Renal cortex interstitium (tissue), 15 donors: ENCODE measurements at places on chromosomes 5 and 9.

- no peak for DNase-seq
These were observed 1.4 kb downstream of the NDUFA8 start for GRCh38 chr9:122158202-122158601.

- no peak for DNase-seq
These were observed 20.1 kb downstream of the TMEM268 start for GRCh38 chr9:114631166-114631565.

- DNase-seq, result no peak
These were observed 1.9 kb upstream of the QSOX2 start for GRCh38 chr9:136247551-136247916.

DNA sequence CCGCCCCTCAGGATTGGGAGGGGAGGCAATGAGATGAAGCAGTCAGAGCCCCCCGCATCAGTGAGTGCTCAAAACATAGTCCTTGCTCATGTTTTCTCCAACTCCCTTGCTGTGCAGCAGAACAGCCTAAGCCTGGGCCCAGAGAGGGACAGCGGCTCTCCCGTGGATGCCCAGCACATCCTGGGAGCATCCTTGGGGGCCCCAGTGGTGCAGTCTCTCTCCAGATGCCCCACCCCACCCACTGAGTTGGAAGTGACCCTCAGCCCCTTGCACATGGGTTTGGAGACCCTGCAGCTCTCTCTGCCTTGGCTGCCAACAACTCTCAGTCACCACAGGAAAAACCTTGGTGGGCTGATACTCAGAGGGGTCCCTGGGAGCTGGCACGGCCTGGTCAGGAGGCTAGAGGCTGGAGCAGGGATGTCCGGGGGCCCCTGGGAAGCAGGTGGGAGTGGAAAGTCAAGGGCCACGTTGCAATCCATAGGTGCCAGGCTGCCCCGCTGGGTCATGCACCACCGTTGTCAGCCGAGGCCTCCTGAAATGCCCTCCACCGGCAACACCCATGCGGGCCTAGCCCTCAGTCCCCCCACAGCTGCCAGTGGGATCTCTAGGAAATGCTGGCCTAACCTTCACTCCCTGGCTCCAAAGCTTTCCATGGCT is 242.5 kb downstream of the PBX3 start:
- DNase-seq, result no peak

GRCh38 chr9:91302831-91303230 is 58.9 kb downstream of the AUH start:
- DNase-seq, result no peak

DNA sequence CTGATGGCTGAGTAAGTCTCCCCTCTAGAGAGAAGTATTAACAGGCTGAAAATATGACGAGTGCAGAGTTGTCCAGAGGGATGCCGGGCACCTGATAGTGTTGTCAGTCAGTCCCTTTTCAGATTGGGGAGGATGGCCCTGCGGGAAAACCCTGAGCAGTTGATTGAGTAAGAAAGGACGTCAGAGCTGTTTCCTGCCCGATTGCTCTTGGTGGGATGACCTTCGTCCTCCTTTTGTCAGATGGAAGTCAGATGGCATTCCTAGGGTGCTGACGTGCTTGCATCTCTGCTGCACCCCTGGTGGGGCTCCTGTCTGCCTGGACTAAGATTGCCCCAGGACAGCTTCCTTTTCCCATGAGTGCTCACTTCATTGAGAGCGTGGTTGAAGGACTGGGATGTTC is 9.8 kb downstream of the ZNF354B start:
- DNase-seq, result no peak

GRCh38 chr5:107669096-107670031 is 1.4 kb downstream of the EFNA5 start:
- peak; percentile 38 for DNase-seq

GRCh38 chr9:132156262-132156661 is 5.6 kb upstream of the NTNG2 start:
- DNase-seq, result no peak

DNA sequence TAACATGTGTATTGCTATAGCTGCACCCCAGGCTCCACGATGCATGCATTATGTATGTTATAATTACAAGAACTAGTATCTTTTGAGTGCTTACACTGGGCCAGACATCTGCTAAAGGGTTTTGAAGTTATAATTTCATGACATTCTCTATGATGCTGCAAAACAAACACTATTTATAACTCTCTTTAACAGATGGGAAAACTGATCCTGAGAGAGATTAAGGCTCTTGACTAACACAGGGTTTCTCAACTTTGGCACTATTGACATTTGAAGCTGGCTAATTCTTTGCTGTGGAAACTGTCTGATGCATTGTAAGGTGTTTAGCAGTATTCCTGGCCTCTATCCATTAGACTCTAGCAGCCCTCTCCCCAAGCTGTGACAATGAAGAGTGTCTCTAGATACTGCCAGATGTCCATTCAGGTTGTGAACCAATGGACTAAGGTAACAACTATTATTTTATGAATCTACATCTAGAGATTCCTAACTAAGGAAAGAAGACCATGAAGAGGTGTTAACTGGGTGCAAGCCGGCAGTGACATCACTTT is 258.6 kb downstream of the ASTN2 start:
- no peak for DNase-seq

- DNase-seq, result no peak
These were observed 111.5 kb downstream of the PSAT1 start for GRCh38 chr9:78408388-78408787.

GRCh38 chr5:171410181-171410580 is 9.3 kb upstream of the FGF18 start:
- DNase-seq, result no peak

- no peak for DNase-seq
These were observed 229.5 kb downstream of the FAM114A2 start for GRCh38 chr5:153809166-153809565.

DNA sequence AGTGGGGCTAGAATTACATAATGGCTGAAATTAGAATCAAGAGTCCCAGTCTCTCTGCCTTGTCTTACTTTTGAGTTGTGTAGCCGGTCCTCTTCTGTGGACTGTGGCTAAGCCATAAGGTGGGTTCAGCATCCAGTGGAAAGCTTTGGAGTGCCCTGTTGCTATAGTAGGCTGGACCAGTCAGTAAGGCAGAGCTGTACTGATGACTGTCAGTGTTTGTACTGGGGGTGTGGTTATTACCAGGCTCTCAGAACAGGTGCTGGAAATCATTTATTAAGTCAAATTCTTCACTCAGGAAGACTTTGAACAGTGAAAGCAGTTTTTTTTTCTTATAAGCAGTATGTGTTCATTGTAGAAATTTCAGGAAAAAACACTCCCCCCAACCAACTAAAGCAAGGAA is 129.4 kb downstream of the ZSWIM6 start:
- DNase-seq, result no peak

GRCh38 chr9:100700689-100701318 is 122.9 kb downstream of the CAVIN4 start:
- DNase-seq, result peak; percentile 2

DNA sequence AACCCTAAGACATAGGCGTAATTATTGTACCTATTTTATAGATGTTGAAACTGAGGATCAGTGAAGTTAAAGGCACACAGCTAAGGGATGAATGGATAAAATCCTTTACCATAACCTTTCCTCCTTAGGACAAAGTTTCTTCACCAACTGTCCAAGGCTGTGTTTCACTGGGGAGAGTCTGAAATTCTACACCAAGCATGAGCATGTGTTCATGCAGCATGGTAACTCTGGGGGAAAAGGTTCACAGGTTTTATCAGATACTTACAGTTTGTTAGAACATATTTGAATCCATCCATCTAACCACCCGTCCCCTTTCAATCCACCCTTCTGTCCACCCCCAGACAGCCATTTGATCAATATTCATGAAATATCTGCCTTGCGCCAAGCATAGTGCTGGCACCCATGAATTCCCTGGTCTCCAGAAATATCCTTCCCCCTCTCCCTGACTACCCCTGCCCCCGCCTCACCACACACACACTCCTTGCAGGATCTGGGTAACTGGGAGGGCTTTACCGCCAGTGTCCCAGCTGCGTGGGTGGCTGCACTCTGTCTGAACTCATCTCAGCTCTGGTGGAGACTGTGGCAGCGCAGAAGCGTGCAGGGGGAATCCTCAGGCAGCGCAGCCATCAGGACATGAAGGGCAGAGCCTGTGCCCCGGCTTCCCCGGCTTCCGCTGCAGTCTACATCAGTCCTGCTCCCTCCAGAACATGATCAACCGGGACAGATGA is 6.3 kb upstream of the KCNIP1 start:
- no peak for DNase-seq

DNA sequence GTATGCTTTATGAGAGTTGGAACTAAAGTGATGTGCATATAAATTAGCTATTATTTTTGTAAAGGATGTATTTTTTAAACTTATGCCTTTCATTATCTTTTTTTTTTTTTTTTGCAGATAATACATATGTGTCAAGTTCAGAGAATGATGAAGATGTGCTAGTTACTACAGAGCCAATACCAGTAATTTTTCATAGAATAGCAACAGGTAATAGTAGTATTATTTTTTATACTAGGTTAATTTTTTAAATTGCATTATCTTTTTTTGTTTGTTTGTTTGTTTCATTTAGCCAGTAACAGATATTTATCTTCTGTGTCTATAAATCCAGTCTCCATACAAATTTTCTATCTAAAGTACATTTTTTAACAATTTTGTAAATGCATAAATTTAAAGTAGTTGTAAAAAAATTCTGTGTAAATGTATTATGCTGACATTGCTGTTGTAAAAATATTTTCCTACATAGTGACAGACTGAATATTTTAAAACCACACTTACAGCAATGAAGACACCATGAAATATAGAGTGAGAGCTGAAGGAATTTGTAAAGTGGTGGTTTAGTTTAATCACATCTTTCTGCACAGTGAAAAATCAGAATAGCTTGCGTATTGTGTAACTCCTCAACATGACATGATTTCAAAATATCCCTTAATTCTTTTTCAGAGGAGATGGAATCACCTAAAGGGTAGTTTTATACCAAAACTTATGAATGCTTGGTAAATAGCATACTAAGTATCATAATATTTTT is 93.3 kb downstream of the PARP8 start:
- DNase-seq, result no peak

GRCh38 chr5:91101600-91102379 is 281.3 kb downstream of the ARRDC3 start:
- peak; percentile 56 for DNase-seq

DNA sequence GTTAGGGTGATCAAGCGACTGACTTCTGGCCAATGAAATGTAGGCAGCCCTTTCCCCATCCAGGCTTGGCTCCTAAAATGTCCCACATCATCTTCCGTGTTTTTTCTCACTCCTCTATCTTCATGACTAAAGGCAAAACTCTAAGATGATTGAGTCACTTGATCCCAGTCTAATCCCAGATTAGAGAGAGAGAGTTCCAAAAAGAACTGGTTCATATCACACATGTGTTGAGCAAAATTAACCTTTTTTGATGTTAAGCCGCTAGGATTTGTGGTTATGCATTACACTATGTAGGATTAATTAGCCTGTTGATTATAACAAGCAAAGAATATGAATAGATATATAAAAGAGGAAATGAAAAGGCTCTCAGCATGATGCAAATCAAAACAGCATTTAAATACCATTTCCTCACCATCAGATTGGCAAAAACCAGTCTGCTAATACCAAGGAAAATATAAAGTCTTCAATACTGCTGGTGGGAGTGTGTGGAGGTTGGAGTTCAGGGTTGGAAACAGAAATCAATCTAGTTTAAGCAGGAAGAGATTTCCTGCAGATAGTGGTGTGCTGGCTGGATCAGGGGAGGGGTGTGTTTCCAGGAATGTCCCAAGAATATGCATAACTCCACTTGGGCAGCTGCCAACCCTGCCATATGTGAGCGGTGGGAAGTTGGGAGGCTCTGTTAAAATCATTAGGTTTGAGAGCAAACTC is 187.6 kb upstream of the S1PR3 start:
- no peak for DNase-seq

DNA sequence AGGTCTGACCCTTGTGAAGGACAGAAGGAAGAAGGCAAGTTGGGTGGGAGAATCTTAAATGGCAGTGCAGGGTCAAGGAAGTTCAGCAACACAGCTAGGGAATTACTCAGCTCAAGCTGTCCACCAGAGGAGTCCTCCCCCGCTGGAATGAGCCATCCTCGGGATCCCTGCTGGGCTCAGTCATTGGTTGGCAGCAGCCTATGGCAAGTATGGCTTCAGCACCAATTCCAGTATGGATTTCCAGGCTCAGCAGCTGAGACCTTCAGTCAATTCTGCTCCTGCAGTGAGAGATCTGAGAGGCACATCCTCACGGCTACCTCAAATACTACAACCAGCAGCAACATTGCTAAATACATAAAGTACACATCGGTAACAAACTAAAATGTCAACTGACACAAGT is 280.6 kb upstream of the PIK3R1 start:
- DNase-seq, result no peak

DNA sequence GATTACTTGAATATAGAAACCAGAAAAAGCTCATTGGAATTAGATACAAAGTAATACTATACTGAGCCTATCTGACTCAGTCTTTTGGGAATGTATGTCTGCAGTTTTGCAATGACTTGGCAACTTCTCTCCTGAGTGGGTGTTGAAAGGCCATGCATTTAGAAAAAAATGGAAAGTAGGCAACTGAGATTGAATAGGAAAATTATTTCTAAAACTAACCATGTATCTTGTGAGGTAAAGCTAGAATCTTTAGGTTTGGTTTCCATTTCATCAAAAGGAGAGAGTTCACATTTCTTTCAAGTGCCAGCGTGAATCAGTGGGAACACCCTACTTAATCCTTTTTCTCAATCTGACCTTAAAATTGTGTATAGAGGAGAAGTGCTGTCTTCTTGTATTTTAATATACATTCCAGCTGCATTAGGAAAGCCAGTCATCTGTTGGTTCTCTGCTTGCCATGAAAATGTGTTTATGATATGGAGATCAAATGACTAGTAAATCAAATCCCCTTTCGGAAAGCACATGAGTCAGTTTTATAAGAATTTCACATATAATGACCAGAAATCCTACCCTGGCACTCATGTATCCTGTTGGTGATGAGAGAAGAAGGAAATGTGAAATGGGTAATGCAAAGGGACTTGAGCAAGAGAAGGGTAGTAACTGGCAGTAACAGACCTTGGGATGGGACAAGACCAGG is 30.4 kb downstream of the NFX1 start:
- no peak for DNase-seq

- DNase-seq, result no peak
These were observed 1.8 kb downstream of the SMC5 start for GRCh38 chr9:70260606-70261005.

GRCh38 chr5:104241046-104241445 is 678.5 kb upstream of the NUDT12 start:
- no peak for DNase-seq

DNA sequence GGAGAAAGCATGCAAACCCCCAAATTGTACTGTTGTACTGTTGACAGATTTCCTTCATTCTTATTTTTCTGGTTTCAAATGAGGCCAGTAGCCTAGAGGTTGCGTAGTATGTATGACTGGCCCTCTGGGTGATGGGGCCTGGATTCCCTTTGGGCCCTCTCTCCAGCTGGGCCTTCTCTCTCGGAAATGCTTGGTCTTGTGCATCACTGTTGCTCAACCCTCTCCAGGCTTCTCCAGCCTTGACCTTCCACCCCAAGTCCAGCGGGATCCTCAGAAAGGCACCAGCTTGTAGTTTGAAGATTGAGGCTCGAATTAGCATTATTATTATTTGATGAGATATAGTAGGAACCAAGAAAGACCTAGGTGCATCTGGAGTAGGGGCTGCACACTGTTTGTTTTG is 87.0 kb downstream of the ANGPTL2 start:
- DNase-seq, result no peak
